CD8-positive, alpha-beta memory T cell (primary cell): ENCODE measurements at places on chromosomes 16 and 17.

DNA sequence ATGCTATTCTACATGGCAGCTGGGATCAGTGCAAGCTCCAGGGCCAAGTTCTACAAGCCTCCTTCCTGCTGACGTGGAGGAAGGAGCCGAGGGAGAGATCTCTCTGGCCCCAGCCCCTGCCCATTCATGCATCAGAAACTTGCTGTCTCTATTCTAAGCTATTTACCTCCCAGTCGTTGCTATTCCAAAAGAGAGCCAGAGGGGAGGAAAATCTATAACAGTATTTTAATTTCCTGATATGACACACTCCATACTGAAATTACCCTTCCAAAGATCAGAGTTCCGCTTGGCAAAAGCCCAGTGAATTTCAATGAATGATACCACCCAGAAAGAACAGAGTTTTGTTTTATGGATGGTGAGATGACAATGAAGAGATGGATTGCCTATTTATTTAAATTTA lies 133.4 kb downstream of the GRIN2A start:
- no peak for DNase-seq

DNA sequence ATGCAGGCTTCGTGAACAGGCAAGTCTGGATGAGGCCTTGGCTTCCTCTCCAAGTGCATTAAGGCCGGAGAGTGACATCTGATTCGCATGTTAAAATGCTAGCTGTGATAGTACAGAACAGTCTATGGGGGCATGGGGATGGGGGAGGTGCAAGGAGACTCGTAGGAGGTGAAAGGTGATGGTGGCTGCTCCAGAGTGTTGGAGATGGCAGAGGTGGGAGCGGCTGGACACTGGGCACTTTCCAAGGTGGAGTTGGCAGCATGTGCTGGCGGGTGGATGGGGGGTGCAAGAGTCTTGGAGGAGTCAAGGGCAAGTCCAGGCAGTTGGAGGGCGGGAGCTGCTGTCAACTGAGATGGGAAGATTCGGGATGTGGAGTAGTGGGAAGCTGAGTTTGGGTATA lies 350.9 kb upstream of the TNRC6C start:
- no peak for DNase-seq

DNA sequence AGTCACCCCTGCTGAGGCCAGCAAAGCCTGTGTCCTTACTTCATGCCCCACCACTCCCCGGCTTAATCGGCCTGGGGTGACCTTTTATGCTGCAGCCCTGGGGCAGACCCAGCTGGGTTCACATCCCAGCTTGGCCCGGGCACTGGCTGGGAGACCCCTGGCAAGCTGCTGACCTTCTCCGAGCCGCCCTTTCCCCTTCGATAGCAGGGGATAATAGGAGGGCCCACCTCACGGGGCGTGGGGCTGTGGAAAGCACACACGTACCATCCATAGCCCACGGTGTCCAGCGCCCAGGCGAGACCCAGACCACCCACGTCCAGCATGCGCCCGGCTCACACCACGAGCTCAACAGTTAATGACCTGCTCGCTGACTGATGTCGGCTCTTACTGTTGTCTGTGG lies 26.8 kb downstream of the TBC1D16 start:
- DNase-seq: no peak

DNA sequence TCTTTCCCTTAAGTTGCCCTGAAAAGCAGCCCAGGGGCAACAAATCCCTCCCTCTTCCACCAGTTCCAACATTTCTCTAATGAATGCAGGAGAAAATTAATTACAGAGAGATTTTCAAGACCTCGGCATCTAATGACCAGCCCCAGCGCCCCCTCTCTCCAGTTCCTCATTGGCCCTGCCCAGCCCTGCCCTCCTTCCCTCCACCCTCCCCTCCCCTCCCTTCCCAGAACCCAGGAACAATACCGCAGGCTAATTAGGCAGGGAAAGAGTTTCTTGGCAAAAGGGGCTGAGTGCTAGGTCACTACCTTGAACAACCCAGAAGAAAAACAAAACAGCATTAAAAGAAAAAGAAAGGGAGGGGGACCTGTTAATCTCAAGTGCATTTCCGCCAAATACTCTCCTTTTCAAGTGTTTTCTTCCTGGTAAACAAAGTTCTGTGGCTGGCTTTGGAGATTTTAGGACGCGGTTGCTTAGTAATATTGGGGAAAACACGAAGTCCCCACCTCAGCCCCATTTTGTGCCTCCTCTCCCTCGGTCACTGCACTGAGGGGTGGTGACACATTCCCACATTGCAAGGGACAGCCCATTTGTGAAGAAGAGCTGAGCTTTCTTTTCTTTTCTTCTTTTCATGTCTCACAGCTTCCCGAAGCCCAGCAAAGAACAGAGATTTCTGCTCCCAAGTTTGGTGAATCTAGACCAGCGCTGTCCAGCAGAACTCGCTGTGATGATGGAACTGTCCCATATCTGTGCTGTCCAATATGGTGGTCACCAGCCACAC lies 215.4 kb downstream of the SOX9 start:
- DNase-seq: no peak

GRCh38 chr16:55333684-55334083 lies 9.7 kb downstream of the IRX6 start:
- no peak for DNase-seq

DNA sequence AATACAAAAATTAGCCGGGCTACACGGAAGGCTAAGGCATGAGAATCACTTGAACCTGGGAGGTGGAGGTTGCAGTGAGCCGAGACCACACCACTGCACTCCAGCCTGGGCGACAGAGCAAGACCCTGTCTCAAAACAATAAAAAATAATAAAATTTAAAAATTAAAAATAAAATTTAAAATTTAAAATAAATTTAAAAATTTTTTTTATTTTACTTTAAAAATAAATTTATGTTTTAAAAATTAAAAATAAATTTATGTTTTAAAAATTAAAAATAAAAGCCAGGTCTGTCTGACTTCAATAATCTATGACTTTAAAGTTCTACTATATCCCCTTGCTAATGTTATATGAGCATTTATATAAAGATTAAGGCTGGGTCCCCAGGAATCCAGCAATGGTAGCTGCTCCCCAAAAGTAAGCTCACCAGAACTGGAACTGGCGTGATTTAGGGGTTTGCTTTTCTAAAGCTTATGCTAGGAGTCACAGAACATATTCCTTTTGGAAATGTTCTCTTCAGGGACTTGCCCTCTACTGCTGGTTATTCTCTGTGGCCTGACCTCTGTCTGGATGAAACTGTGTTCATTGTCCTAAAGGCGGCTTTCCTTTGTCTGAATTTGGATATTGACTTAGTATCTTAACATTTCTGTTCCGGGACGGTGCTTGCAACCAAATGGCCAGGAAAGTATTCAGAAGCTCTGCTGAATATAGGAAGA lies 140.2 kb upstream of the NOL11 start:
- no peak for DNase-seq

DNA sequence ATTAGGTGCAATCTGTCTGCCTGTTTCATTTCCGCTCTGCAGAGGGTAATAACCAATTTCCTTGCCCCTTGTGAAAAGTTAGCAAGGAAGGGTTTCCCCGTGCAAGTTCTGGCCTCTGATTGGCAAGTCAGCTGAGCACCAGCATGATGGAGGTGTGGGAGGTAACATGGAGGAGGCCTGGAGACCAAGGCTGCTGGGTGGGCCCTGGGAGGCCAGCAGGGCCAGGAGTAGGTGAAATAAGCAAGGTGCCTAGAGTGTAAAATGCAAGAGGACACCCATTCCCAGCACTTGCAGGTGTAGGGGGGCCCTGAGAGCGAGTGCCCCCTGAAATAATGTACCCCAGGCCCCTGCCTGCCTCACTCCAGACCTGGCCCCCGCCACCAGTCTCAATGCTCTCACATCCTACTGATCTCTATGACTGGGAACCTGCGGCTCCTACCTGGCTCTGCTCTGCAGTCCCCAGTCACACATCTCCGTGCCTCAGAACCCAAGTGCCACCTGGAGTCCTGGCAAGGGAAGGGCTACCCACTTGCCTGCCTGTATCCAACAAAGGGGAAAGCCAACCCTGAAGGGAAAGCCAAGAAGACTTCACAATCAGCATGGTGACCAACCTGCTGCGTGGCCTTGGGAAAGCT lies 116.2 kb downstream of the C16orf78 start:
- DNase-seq: no peak

GRCh38 chr17:21301593-21302550 lies 17.4 kb downstream of the MAP2K3 start:
- DNase-seq: no peak

GRCh38 chr17:1515640-1516387 lies 598 bp downstream of the INPP5K start:
- peak; percentile 25 for DNase-seq

DNA sequence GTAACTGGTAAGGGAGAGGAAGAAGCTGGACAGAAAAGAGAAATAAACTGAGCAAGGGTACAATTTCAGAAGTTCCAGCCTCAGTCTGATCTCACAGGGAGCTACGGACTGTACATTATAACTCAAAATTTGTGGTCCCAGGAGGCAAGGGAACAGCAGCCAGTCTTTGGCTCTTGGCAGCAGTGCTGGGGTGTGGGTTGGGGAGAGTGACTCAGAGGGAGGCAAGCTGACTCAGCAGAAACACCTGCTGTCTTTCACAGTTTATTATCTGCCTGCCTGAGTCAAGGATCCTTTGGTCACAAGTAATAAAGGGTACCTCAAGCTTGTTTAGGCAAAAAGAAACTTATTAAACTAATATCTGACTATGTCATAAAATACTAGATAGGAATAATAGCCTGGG lies 73.5 kb upstream of the KIF2B start:
- DNase-seq: no peak

GRCh38 chr16:48978501-48978900 lies 303.1 kb downstream of the CBLN1 start:
- no peak for DNase-seq
